ENCODE measurements at places on chromosomes 7 and 10. TPM values are rescaled to one million over a fixed set of nuclear protein-coding genes. Genes with fewer than 3 reads are reported as not detected.

GRCh38 chr7:2138146-2138765, 94.5 kb downstream of the MAD1L1 start:
- DNase-seq, result no peak

DNA sequence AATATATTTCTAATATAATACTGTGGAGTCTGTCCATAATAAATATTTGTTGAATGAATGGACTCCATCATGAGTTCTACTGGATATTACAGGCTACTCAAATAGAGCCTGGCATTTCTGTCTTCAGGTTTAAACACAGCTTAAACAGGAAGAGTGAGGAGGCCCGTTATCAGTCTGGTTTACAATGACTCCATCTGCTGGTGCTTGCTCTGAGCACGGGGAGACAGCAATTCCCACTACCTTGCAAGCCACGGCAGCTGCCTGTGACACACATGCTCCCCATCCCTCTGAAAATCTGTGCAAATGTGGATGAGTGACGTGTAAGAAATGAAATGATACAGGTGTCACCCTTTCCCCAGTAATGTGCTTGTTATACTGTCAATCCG, 293.5 kb upstream of the IMMP2L start:
- DNase-seq, result no peak

GRCh38 chr10:62578301-62578700, 204.1 kb downstream of the ZNF365 start:
- DNase-seq, result no peak

DNA sequence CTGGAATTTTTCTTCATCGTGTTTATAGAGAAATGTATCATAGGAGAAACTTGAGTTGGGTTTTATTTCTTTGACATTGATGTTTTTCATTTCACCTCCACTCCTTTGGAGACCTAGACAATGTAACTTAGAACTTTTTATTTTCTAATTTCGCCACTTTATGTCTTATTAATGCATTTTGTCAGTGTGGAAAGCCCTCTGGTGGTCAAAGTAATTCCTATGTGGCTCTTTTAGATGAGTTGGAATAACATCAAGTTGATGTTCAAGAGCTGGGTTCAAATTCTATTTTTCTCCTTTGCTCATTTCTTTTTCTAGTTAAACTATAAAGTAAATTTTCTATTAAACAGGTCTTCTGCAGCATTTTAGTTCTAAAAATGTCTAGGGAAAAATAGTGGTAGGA, 478.6 kb downstream of the LRMDA start:
- DNase-seq, result no peak

- DNase-seq, result no peak
Measured at GRCh38 chr7:151240942-151241754, 7.3 kb downstream of the SMARCD3 start.

GRCh38 chr10:111146025-111146640, 69.3 kb downstream of the ADRA2A start:
- no peak for DNase-seq

GRCh38 chr7:155103839-155104238, 33.7 kb downstream of the HTR5A start:
- DNase-seq, result no peak

- no peak for DNase-seq
Measured at GRCh38 chr10:70410608-70411007, 6.7 kb downstream of the EIF4EBP2 start.

GRCh38 chr7:73520673-73521635, 1.1 kb downstream of the BAZ1B start:
- peak; percentile 5 for DNase-seq

DNA sequence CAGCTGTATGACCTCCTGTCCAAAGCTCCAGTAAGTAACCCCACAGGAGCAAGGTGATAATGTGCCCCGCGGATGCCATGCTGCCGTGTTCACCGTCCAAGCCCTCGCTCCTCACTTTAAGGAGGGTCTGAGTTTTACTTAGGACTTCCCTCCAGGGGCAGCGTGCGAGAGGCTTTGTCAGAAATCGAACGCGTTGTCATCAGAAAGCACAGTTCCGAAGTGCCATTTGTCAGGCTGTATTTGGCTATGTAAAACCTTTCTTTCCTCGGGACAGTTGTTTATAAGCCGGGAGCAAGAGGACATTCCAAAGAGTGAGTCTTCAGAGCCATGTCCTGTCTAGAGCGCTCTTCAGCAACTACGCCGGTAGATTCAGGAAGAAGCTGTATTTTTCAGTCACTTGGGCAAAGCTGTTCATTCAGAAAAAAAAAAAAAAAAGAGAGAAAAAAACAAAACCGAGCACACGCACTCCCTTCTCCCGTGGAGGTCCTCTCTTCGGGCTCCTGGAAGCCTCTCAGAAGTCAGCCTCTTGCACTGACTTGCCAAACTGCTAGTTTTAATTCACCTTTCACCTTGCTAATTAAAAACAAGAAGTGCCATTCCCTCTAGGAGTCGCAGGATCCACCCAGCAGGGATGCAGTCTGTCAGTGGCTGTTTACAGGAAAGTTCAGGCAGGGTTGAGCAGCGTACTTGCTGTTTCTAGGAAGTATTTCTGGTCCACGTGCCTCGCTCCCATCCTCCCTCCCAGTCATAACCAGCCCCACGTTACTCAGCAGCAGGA, at the start of gene SEMA3E:
Gene SEMA3E, minus strand, starts transcription at position 676 of the 778 bp plus-strand sequence.
- peak; percentile 21 for DNase-seq

DNA sequence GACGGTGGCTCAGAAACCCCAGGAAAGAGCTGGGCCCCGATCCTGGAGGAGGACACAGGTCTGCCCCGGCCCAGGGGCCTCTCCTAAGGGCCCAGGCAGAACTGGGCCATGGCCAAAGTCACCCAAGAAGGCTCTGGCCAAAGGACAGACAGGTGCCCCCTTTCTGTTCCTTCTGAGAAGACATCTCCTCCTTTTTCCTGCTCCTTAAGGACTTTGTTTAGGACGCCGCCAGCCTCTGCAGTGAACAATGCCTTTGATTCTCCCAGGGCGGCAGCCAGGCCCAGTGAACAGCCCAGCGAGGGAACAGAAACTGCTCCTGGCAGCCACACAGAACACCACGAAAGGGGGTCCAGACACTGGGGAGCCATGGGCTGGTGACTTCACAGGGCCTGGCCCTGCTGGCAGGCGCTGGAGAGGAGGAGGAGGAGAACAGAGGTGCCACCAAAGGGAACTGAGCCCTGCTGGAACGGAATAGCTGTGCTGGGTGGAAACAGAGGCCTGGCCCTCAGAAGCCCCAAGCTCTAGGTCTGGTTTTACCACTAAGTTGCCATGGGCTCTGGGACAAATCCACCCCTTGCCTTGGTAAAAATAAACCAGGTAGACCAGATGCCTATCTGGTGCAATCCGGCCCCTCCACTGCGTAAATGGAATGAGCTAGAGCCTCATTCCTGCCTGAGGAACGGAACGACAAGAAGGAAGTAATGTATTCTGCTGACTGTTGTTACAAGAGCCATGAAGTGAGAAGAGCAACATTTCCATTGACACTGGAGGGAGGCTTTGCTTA, 163.3 kb upstream of the RHEB start:
- peak; percentile 26 for DNase-seq

- no peak for DNase-seq
Measured at GRCh38 chr7:133584956-133585668, 332.2 kb downstream of the EXOC4 start.

DNA sequence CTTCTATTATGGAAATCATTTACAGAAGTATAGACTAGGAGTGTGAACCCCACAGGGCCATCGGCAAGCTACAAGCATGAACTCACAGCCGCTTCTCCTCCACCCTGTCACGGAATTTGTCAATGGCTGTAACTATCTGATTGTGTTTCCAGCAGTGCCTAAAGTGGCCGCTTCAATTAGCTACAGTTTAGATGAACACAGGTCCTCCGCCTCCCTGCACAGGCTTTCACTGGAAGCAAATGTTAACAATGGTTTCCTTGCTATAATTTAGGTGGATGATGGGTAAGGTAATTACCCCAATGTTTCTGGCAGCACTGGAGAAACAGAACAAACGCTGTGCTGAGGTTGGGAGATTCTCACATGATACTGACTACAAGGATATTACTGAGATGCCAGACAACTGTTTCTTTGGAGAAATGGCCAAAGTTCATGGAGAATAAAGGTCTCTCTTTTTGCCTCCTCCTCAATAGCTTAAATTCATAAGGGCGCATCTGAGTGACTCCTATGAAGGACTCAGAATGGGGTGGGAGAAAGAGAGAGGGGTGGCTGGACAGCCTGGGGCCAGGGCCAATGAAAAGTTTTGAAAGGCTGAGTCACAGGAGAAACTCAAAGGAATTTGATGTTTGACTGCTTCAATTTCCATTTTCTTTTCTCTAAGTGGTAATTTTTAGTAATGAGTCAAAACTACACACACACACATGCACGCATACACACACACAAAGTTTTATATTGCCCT, 78.9 kb downstream of the SVIL start:
- DNase-seq, result no peak

DNA sequence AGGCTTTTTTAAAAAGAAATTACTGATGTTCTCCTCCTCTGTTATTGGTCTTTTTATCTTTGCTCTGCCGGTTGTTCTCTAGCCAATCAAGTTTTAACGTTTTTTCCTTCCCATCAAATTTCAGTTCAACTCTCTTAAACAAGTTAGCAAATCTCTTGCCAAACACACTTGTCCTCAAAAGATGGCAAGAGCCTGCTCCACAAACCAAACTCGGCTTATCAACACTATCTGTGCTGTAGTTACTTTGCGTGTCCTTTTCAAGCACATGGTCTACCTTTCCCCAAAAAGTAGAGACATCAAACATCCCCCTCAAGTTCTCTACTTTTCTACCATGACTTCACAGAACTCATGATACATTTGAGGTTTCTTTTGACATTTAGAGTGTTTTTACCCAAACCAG, 71.3 kb downstream of the OSBPL3 start:
- no peak for DNase-seq

- DNase-seq, result no peak
Measured at GRCh38 chr7:157863906-157864810, 527.4 kb downstream of the DNAJB6 start.

GRCh38 chr10:26310361-26310760, 93.8 kb downstream of the GAD2 start:
- DNase-seq, result no peak

- no peak for DNase-seq
Measured at GRCh38 chr10:28298951-28299350, 3.9 kb downstream of the MPP7 start.

DNA sequence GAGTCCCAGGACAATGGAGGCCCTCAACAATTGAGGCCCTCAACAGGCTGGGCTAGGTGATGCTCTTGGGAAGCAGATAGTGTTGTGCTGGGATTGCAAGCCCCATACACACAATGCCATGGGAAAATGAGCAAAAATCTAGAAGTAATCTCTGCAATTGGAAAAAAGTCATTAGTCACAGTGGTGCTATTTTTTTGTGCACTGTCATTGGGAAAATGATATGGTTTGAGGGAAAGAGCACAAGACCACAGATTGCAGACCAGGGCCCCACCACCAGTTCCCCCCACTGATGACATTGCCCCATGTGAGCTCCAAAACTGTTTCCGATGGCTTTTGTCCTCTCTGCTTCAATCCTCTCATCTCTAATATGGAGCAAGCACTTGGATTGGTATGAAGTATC, 1.9 kb downstream of the KCTD7 start:
- DNase-seq, result no peak

DNA sequence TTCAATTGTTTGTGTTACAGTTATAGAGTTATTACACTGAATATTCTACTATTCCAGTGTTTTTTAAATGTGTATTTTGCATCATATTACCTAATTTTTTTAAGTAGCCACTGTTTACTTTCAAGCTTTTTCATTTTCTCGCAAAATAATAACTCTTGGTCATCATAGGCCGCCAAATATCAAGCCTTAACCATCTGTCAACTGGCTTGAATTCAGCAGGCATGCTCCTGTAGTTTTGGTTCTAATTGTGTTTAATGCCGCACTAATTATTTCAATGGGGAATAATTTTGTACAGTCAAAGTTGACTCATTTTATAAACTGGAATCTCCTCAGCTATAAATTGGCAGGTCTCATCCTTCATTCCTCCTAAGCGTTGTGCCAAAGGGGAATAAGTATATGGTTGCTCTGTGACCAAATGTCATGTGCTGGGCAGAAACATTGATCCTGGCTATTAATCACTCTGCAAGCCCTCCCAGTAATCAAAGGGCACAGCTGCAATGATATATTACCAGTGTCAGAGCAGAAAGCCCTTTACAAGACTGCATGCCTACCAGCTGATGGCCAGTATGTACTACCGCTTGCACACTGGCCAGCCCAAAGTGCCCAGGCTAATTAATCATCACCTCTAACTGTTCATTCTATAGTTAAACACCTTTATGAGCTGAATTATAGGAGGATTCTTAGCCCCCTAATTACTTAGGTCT, 74.8 kb downstream of the SKAP2 start:
- no peak for DNase-seq

- no peak for DNase-seq
Measured at GRCh38 chr7:92042056-92042737, 92.1 kb downstream of the CYP51A1 start.

DNA sequence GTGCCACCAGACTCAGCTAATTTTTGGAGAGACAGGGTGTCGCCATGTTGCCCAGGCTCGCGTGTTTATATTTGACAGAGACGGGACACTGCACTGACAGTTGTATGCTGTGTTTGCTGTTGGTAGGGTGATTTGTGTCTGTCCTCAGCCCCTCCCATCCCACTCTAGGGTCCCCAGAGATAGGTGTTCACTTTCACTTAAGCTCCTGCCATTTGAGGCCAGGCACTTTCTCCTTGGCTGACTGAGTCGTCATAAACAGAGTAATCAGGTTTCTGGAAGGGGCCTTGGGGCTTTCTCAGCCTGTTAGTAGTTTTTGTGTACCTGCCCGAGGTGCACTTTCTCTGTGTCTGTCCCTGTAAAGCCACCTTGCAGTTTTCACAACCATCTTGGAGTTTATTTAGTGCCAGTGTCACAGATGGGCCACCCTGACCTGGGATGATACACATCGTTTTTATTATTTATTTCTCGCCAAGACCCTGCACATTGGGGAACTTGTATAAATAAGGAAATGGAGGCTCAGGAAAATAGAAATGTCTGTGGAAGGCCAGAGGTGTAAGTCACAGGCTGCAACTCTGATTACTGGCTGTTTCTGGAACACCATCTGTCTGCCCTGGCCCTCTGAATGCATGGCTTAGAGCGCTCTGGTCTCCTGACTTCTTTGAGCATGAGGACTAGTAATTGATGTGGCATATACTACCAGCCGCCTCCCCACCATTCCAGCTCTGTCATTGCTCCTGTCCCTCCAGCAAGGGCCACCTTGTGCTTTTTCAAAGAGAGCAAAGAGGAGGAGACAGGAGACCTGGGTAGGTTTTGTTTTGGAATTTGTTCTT, 81.9 kb upstream of the PDCD4 start:
- no peak for DNase-seq

DNA sequence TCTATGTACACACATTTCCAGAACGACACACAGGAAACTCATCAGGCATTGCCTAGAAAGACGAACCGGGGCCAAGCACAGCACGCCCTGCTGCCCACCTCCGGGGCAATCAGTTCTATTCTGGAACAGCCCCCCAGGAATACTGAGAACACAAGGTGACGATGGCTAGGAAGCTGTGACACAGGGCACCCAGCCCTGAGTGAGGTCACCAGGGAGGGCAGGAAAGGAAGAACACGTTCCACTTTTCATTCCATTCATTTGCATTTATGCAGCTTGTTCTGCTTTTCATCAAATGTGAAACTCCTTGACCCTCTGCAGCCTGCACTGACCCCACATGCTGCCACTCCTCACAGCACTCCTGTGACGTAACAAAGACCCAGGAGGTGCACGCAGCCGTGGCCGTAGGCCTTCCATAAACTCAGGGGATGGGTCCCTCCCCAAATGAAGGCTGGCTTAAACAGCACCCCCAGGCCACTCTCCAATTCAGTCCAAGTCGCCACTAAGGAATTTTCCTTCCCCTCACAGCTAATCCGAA, 28.9 kb downstream of the MAD1L1 start:
- no peak for DNase-seq

- no peak for DNase-seq
Measured at GRCh38 chr10:33666686-33667480, 332.4 kb upstream of the NRP1 start.

TCF7L2 gene
- total RNA-seq, result 16.2 TPM

PLAC9 gene
- 52.1 TPM for total RNA-seq

Measured in thyroid gland (tissue), 4 donors.